ENCODE measurements at places on chromosomes 4 and X.

DNA sequence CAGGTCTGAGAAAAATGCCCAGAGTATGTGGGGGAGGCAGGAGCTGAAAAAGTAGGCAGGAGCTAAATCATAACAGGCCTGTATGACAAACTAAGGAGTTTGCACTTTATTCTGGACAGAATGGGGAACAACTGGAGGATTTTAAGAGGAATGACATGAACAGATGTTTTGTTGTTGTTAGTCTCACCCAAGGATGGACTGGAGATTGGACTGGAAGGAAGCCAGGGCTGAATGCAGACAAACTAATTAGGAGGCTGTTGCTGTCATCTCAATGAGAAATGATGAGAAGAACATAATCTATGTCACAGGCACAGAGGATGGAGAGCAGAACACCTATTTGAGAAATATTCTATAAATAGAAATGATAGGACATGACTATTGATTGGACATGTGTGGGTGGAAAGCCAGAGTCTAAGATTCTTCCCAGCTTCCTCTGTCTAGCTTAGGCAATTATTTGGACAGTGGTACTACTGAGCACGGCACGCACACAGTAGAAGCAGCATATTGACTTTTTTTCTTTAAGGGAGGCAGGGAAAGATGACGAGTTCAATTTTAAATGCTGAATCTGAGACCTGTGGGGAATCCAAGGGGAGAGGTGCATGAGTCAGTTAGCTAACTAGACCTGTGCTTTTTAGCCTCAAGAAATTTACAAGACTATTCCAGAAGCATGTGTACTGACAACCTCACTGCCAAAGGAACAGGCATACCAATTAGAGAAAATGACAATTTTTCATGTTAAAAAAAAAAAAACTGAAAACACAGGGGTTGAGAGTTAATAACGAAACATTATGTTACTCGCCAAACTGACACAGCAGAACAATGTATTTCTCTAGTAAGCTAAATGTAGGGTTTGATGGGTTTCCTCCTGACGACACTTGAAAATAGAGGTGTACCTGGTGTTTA is 963 bp upstream of the USO1 start:
- DNase-seq = no peak

DNA sequence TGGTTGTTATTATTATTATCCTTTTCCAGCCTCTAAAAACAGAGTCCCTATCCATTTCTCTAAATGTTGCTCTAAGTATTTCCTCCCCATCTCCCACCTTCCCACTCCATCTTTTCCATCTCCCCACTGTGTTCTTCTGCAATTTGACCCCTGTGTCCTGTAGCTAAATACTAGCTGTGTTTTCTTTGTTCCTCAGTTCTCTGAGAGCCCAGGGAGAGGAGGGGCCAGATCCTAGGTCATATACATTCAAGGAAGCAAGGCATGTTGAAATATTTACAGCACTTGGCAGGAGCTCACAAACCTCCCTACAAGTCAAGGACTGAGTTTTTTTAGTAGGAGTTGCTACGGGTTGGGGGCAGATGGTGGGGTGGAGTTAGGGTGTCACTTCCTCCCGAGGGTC is 10.5 kb downstream of the SLC16A2 start:
- DNase-seq = peak; percentile 25

DNA sequence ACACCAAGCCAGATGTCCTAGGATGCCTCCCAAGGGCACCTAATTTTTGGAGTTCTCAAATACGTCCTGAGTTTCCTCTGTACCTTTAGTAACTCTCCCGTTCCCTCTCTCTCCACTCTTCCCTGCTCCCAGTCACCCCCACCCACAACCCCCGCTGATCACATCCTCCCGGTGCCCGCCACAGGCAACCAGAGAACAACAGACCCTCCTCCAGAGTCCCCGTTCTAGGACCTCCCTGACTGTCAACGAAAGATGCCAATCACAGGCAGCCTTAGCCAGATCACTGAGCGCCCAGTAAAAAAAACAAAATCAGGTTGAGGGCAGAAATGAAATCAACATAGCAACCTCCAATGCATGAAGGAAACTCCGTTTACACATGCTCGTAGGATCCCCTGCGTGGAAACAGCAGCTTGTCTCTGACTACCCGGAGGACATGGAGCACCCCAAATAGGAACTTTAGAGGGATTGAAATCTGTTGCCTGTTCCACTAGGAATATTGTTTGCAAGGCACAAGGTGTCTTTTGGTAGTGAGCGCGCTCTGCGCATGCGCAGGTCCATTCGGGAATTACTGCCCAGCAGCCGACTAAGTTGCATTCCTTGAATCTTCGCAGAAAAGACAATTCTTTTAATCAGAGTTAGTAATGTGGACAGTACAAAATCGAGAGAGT is at the start of gene GABRB1:
GABRB1 (plus strand) TSS at position 557 of the 668 bp plus-strand sequence.
- peak; percentile 76 for DNase-seq

- peak; percentile 8 for DNase-seq
Observed at GRCh38 chr4:6071191-6071958, 53.1 kb upstream of the C4orf50 start.

GRCh38 chr4:87058356-87059073 is 123.7 kb downstream of the AFF1 start:
- DNase-seq = peak; percentile 47

- no peak for DNase-seq
Observed at GRCh38 chr4:8589823-8590545, 2.6 kb upstream of the CPZ start.
